ENCODE measurements at places on chromosomes 7 and 10. TPM values are rescaled to one million over a fixed set of nuclear protein-coding genes. Genes with fewer than 3 reads are reported as not detected.

Gene NHLRC2
- total RNA-seq = 76.9 TPM

Gene CYP2C19
- not detected for total RNA-seq

DNA sequence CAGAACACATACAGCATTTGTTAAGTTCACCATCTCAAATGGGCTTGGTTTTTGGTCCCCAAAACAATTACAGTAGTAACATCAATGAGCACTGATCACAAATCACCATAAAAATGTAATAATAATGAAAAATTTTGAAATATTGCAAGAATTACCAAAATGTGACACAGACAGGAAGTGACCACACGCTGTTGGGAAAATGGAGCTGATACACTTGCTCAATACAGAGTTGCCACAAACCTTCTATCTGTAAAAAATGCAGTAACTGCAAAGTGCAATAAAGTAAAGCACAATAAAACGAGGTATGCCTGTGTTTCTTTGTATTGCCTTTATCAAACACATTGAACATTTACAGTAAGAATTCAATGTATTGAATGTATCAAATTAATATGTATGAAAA is 262.7 kb downstream of the CTNNA3 start:
- no peak for DNase-seq

DNA sequence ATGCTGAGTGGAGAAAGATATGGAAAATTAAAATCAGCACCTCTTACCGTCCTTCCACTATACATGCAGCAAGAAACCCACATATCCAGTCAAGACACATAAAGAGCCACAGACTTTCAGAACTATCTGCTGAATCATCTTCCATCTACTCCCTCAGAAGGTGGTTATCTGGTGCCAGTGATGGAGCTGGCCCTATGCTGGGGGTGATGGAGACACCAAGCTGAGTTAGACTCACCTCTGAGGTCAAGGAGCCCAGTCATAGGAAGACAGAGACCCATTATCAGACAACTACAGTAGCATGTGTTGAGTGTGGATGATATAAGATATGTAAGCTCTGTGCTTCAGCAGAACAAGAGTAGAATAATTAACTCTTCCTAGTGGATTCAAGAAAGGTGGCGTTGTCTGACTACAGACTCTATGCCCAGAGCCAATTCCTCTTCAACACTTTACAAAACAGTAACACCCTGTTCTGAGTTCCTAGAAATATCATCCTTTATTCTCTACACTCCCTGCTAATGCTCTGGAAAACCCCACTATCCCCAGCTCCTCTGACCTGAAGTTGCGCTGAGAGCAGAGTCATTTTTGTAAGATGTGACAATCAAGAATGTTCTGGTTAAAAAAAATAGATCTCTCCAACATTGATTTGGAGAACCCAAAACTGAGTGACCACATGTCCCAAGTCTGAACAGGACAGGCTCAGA is 14.3 kb downstream of the CYP3A5 start:
- no peak for DNase-seq

Gene FAM25A
- not detected for total RNA-seq

Gene NFE2L3
- total RNA-seq = 0.94 TPM

- DNase-seq = no peak
Measured at GRCh38 chr7:116713918-116714317, 41.9 kb downstream of the MET start.

Gene DKK1
- total RNA-seq = not detected

DNA sequence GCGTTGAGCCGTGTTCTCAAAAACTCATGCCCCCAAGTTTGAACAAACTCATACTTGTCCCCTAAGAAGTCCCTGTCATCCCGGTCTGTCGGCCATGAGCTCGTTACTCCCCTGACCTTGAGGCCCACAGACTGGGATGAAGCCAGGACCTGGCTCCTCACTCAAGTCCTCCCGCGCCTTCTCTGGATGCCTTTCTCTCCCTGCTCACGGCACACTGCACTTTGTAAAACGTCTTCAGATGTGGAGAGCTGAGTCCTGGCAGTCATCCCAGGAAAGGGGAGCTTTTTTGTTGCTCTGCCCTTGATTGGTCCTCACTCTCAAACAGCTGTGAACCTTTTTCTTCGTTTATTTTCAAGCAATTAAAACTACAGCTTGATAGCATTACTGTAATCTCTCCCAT is 110.8 kb downstream of the JAZF1 start:
- peak; percentile 64 for DNase-seq

Gene BTAF1
- total RNA-seq = 13.1 TPM

Gene SPRN
- not detected for total RNA-seq

Gene RASA4B
- total RNA-seq = 7.5 TPM

GRCh38 chr10:113613977-113614690 is 49.7 kb downstream of the NRAP start:
- DNase-seq = no peak

DNA sequence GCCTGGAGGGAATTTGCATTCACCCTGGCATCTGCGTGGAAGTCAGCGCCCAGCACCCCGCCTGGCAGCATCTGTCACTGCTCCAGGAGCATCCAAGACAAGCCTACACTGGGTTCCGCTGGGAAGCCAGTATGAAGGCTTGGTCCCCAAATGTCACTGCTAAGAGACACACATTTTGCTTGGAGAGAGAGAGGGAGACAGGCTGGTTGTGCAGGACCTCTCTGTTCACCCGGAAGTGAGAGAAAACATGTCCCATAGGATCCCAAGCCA is 119.5 kb downstream of the SEC23IP start:
- no peak for DNase-seq

DNA sequence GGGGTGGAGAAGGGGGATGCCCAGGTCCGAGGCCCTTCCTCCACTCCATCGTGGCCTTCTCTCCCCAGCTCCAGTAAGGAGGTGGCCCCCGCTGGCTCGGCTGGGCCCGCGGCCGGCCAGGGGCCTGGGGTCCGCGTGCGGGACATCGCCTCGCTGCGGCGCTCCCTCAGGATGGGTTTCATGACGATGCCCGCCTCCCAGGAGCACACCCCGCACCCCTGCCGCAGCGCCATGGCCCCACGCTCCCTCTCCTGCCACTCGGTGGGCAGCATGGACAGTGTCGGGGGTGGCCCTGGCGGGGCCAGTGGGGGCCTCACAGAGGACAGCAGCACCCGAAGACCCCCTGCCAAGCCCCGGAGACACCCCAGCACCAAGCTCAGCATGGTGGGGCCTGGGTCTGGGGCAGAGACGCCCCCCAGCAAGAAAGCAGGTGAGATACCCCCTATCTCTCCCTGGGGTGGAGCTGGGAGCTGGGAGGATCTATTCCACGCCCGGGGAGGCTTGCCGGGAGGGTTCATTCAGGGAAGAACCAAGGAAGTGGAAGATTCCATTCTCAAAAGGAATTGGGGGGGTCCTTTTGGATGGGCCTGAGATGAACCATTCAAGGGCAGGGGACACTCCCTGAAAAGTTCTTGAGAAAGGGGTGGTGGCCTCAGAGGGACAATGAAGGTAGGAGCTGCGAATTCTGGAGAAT is 3.2 kb downstream of the NYAP1 start:
- no peak for DNase-seq

DNA sequence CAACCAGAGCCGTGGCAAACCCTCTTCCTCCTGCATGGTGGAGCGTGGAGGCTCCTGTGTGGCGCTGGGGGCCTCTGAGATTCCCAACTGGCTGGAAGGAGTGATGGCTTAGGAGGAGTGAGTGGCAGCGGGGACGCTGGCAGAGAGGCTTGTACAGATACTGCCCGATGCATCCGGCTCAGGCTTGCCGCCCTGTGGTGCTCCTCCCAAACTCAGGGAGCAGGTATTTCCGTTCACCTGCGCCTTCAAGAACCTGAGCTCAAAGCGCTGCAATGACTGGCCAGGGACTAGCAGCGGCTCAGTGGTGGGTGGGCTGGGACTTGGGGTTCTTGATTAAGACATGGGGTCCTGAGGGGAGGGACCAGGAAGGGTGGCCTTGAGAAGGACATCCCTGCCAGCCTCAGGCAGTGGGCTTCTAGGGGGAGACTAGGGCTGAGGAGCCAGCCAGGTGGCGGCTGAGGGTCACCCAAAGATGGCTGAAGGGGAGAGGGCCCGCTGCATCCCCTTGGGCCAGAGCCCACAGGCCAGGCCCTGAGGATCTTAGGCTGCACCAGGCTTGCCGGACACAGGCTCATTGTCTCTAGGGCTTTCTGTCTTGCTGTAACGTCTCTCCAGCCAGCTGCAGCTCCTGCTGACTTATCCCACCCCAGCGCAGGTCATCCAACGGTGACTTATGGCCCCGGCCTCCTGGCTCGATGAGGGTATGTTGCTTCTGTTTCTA is 3.2 kb downstream of the ZNF775 start:
- DNase-seq = no peak

Gene DDC
- total RNA-seq = not detected

DNA sequence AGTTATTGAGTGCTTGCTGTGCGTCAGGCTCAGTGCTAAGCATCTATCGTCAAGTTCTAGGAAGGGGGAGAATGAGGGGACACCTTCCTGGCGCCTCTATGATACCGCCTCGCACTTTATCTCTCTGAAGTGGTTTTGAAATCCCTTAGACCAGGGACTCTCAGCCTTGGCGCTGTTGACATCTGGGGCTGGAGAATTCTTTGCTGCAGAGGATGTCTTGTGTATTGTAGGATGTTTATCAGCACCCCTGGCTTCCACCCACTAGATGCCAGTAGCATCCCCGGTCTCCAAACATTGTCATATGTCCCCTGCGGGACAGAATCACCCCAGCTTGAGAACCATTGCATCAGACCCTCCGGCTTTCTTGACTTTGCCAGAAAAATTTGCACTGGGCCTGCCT is 285.5 kb downstream of the CCDC3 start:
- DNase-seq = no peak

Gene FRMD4A
- 43.3 TPM for total RNA-seq

- DNase-seq = no peak
Measured at GRCh38 chr10:5477948-5478693, 21.2 kb downstream of the CALML5 start.

Gene NPY4R2
- total RNA-seq = not detected

DNA sequence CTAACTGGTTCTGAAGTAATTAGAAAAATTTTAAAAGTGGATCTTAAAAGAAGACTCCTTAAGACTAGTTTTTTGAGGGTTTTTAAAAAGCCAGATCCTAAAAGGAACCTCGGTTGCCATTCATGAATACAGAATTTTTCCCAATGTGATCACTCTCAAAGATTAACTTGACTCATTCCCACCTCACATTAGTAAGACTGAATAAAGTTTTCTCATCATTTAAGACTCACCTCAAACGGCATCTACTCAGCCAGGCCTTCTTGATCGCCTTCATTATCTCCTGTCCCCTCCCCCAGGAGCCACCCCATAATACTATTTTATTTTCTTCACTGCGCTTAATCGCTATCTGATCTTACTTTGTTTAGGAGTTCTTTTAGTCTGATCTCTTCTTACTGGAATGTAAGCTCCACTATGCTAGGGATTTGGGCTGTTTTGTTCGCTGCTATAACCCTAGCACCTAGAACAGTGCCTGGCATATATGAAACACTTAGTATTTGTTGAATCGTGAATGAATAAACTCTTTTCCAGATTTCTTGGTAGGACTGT is 55.9 kb upstream of the PCGF5 start:
- DNase-seq = no peak

Gene CALML5
- not detected for total RNA-seq

DNA sequence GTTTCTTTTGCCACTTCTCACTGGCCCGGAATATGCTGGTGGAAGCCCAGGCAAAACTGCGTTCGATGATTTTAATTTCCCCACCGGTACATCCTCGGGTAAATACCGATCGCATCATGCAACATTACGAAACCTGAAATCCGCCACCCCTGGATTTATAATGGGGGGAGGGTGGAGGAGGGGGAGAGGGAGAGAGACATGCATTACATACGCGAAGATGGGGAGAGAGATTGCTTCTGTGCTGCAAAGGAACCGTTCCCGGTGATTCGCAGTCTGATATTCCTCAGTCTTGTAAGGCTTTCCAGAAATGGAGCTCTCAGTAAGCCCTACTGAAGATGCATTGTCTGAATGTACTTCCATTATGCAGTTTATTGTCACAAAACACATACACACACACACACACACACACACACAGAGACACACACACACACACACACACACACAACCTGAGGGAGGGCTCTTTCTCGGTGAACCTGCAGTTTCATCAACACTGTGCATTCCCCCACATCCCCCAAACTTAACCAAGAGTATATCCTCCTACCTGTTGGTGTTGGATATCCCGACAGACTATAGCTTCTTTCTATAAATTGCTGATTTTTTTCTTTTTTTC is 741 bp downstream of the GPR85 start:
- DNase-seq = no peak

- DNase-seq = no peak
Measured at GRCh38 chr7:31421607-31422006, 81.1 kb upstream of the NEUROD6 start.

Gene GIMAP7
- 24.1 TPM for total RNA-seq

DNA sequence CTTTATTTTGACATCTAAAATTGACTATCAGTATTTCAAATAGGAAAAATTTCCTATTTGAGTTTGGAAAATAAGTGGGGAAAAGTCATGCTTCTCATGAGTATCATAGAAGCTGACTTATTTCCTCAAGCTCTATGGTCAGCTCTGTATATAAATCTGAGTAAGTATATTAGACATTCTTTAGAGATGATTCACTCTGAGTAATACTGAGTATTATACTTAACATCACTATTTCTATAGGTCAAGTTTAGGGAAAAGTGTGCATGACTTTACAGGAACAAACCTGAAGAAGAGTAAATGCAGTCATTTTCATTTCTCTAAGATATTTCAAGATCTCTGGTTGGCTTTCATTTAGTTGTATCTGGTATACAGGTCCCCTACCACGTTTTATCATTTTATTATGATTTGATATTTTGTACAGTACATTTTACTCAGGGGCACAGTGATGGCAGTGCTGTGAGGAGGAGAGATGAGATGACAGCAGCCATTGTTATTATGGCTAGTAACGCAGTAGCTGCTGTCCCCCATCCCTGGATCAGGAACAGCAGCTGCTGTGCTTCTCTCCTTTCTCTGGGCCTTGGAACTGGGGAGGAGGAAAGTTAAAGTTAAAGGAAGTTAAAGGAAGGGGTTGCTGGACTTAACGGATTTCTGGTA is 15.2 kb downstream of the SND1 start:
- DNase-seq = no peak

GRCh38 chr10:79488870-79489269 is 23.5 kb upstream of the EIF5AL1 start:
- no peak for DNase-seq

Gene EPC1
- total RNA-seq = 18.6 TPM

Gene HTR7
- not detected for total RNA-seq

DNA sequence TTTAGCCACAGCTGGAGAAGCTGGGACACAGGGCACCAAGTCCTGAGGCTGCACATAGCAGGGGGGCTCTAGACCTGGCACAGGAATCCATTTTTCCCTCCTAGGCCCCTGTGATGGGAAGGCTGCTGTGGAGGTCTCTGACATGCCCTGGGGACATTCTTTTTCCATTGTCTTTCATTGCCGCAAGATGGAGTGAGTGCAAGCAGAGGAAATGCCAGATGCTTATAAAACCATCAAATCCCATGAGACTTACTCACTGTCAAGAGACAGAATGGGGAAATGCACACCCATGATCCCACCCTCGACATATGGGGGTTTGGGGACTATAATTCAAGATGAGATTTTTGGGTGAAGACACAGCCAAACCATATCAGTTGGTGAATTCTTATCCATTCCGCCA is 94.7 kb upstream of the FERD3L start:
- DNase-seq = no peak

GRCh38 chr7:41825927-41826480 is 123.1 kb upstream of the INHBA start:
- DNase-seq = no peak
